NCI-H69 (cell line): ENCODE measurements at places on chromosomes 13 and 19.

- DNase-seq, result peak; percentile 51
Observed at GRCh38 chr19:52351512-52351911, 15.5 kb downstream of the ZNF610 start.

GRCh38 chr19:3284759-3285646, 60.5 kb downstream of the CELF5 start:
- peak; percentile 76 for DNase-seq

- DNase-seq, result no peak
Observed at GRCh38 chr13:28601581-28601980, 57.3 kb upstream of the POMP start.

GRCh38 chr13:51816604-51817249, 12.8 kb upstream of the DHRS12 start:
- DNase-seq, result peak; percentile 86

DNA sequence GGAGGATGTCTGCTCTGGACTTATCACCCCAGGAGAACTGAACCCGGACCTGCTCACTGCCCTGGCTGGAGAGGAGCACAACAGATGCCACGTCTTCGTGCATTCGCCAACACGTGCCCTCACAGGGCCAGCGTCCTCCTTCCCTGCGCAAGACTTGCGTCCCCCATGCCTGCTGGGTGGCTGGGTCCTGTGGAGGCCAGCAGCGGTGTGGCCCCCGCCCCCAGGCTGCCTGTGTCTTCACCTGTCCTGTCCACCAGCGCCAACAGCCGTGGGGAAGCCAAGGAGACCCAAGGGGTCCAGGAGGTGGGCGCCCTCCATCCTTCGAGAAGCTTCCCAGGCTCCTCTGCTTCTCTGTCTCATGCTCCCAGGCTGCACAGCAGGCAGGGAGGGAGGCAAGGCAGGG, 3.4 kb upstream of the TEKTIP1 start:
- DNase-seq, result no peak

- DNase-seq, result no peak
Observed at GRCh38 chr19:39752795-39753194, 15.0 kb upstream of the CLC start.
